NB4 (cell line): ENCODE measurements at places on chromosomes 12 and 14.

DNA sequence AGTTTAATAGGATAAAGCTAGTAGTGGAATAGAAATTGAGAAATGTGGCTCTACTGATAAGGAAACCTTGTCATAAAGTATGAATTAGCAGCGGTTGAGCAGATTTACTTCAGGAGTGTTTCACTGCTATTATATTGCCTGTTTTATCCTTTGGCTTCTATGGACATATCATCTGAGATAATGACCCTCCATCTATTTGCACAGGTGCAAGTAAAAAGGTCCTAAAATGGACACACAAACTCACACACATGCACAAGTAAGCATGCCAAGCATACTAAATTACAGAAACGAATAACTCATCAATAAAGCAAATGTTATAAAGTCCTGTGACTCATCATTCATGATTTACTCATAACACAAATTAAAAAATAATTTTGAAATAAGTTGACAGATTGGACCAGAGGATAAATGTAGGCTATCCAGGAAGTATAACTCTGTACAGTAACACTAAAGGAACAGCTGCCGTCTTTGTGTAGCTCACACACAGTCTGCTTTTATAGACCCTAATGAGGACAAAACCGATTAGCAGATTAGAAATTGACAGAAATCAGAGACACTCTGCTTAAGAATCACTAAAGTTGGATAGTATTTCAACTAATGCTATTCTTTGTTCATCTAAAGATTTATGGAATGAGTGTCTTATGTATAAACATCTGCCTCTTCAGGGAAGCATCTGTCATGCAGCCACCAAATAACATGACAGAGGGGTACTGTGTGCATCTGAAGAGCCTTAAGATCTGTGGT, 73.9 kb downstream of the SYT1 start:
- no peak for DNase-seq

GRCh38 chr14:34804933-34805332, 70.2 kb downstream of the BAZ1A start:
- no peak for DNase-seq

GRCh38 chr12:41745593-41745992, 399.1 kb downstream of the GXYLT1 start:
- DNase-seq = no peak

GRCh38 chr14:95442633-95443021, 73.8 kb downstream of the SYNE3 start:
- peak; percentile 79 for DNase-seq

- no peak for DNase-seq
These were observed 128.5 kb upstream of the RGS6 start for GRCh38 chr14:71803539-71804260.

DNA sequence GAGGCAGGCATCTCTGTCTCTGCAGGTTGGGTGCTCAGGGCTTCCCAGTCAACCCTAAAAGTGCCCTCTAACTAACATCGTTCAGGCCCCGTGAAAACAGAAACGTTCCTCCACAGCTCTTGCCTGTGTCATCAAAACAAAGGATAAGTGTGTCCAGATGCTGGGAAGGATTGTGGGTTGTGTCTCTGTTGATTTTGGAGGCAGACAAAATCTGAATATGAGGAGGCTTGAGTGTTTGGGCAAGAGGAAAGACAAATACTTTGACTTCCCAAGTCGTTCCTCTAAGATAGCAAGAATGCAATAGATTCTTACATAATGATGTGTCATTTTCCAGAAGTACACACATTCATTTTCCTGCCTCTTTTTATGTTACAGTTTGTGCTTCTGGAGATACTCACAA, 52.9 kb downstream of the SERPINA3 start:
- no peak for DNase-seq

DNA sequence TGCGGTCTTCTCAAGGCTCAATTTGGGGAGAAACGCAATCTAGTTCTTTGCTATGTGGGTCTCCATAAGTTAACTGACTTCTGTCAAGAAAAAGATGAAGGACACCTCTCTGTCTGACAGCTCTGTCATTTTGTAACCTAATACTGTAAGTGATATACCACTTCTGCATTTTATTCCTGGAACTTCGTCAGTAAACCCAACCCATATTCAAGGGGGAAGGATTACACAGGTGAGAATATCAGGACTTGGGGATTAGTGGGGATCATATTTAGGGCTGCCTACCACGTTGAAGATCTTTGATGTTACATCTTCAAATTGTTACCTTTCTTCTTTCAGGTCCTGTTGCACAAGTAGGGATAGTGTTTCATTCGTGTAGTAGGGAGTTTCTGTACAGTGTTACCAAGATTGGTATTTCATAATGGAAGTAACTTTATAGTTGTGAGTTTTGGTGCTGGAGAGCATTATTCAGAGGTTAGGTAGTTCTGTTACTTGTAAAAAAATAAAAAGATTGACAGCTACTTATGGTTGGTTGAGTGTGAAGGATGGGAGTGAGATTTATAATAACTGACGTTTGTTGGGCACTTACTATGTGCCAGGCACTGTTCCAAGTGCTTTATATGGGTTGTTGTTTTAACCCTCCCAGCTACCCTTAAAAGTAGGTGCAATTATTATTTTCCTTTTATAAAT, 1.6 kb downstream of the TMEM260 start:
- DNase-seq = peak; percentile 20

GRCh38 chr14:95293449-95293848, 26.3 kb downstream of the CLMN start:
- DNase-seq = no peak
